ENCODE measurements at places on chromosomes 7 and 10.

- no peak for DNase-seq
Observed at GRCh38 chr10:36534471-36535002, 590.9 kb upstream of the ANKRD30A start.

DNA sequence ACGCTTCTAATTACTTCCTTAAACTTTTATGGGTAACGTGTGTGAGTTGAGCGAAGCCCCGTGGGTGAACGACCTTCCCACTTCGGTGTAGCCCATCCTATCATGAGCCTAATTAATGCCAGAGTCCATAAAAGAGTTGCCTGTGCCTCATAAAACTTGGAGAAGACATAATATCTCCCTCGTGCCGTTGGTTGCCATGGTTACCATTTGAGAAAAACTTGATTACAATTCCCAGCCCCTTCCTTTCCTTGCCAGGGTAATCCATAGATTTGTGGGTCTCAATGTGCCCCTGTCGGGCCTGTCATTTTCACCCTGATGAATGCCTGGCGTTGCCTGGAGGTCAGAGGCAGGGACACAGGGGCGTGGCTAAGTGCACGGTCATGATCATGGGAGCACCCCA is 127.1 kb downstream of the GLRX3 start:
- DNase-seq, result no peak

DNA sequence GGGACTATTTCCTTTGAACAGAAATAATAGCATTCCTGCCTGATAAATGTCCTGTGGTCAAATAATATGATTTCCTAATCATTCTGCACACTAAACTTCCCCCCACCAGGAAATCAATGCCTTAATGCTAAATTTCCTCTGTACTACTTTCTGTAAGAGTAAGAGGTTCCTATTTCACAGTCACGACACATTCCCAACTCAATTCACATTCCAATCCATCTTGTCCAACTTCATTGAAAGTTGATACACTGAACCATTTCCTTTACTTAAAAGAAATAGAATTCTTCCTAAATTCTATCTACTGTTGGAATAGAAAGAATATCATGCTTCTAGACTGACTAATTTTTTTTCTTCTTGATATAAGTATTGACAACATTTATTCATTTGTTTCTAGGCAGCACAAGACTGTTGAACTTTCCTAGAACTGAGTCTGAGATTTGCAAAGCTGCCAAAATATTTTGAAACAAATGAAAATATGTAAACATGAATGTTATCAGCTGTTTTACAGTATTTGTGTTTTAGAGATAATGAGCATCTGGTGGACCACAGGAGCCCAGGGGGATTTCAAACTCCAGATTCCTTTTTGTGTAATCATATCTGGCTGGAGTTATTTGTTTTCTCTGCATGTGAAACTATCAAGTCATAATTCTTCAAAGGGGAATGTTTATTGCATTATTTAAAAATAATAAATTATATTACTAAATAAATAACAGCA is 121.5 kb downstream of the TPST1 start:
- no peak for DNase-seq

DNA sequence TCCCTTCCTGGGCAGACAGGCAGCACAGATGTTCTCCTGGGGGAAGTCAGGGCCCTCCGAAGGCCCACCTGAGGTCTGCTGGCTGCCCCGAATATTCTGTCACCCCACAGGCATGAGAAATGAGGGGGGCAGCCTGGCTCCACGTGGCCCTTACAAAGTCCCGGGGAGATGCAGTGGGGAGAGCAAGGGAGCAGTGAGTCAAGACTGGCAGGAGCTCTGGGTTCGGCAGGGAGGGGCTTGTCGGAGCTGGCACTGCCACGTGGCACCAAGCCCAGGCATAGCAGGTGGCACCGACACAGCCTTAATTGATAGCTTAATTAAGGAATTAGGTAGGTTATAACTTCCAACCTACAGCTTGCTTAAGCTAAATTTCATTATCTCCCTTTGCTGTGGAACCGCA is 163.9 kb downstream of the USP6NL start:
- DNase-seq, result no peak

- DNase-seq, result no peak
Observed at GRCh38 chr10:129320340-129320739, 146.7 kb upstream of the MGMT start.

DNA sequence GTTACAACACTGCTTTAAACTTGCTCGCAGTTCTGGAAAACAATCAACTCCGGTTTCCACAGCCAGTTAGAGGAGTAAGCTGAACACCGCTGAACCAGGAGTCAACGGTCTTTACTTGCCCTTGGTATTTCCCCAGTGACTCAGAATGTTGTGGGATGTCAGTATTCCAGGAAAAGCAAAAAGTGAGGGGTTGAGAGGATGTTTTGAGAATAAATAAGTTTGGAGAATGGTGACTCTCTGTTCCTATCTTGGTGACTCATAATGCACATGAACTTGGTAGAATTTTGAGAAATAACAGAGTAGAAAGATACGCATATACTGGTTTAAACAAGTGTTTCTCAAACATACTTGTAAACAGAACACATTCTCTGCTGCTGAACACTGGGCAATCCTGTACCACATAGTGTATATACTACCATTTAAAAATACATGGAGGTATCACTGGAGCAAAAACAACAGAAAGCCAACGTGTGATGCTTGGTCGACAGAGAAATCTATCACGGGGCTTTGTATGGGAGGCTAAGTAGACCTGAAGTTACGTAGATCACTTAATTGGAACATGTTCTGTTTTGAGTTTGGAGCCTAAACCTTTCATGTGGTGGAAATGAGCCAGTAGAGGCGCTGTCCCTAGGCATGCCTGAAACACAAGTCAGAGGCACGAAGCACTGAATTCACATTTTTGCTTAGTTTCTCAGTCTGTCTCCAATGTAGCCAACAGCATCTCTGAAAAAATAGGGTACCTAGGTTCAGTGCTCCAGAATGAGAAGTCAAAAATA is 534.3 kb downstream of the PARD3 start:
- no peak for DNase-seq

GRCh38 chr10:54681136-54681535 is 119.9 kb downstream of the PCDH15 start:
- DNase-seq, result no peak

DNA sequence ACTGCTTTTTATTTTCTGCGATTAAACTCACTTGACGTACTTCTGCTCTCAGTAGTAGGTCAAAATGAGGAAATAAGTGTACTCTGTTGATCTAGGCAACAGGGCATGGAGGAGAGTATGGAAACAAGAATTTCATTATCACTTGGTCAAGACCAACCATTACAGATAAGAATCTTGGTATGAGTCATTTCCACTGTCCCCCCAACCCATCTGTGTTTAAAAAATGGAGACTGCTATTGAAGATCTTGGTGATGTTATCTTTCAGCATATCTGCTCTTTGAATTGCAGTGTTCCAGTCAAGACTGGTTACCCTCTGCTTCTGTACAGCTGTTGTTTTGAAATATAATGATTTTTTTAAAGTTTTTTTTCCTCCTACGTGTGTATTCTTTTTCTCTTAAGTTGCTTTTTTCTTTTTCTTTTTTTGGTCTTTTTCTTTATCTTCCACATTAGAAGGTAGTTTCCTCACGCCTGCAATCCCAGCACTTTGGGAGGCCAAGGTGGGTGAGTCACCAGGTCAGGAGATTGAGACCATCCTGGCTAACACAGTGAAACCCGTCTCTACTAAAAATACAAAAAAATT is 11.7 kb downstream of the STAM start:
- DNase-seq, result no peak

DNA sequence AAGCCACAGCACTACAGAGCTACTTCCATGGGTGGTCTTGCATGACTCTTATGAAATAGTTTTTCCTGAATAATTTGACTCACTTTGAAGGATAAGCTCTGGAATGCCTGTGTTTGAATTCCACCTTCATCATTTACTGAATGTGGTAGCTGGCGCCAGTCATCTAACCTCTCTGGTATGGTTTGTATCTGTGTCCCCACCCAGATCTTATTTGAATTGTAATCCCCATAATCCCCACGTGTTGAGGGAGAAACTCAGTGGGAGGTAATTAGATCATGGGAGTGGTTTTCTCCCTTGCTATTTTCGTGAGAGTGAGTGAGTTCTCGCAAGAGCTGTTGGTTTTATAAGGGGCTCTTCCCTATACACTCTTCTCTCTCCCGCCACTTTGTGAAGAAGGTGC is 11.2 kb upstream of the SLC13A1 start:
- no peak for DNase-seq

GRCh38 chr10:132608511-132609195 is 71.1 kb downstream of the INPP5A start:
- no peak for DNase-seq

DNA sequence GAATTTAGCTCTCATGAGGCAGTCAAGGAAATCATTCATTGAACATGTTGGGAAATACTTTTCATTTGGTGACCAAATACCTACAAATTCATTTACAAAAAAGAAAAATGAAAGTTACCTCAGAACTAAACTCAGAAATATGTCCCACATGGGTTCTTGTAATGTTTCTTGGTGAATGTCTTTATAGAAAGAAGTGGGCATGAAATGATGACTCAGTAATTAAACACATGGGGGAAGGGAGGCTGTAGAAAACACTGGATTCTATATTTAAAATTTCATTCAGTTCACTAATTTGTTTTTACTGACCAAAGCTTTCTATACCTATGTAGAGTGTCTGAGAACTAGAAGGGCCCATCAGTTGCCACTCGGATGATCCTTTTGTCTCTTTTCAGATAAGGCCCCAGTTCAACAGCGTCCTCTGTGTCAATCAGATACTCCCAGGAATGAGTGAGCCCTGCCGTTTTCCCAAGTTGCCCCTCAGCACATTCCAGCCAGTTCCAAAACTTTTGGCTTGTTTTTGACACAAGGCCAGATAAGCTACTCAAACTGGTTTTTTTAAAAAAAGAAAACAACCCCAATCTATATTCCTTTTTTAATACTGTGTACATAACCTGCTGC is 49.3 kb upstream of the AGBL3 start:
- DNase-seq, result no peak

DNA sequence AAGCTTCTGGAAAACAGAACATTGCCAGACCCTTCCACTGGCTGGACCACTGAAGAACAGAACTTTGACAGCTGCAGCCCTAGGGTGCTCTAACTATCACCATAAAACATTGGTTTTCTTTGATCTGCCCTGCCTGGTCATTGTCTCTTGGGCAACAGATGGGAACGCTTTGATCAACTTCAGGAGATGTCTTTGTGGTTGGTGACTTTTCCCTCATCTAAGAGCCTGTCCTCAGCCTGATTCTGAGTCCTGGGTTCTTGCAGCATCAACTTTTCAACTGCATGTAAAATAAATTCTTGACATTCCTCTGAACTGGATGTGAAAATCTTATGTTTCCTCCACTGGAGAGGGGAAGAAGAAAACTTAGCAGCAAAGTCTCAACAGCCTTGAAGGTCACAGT is 53.1 kb upstream of the ZNRF2 start:
- no peak for DNase-seq

- no peak for DNase-seq
Observed at GRCh38 chr10:83287374-83287773, 851.9 kb upstream of the GHITM start.

GRCh38 chr10:74859546-74859945 is 33.1 kb downstream of the KAT6B start:
- DNase-seq, result no peak

- no peak for DNase-seq
Observed at GRCh38 chr7:4747746-4748145, 27.7 kb upstream of the AP5Z1 start.

DNA sequence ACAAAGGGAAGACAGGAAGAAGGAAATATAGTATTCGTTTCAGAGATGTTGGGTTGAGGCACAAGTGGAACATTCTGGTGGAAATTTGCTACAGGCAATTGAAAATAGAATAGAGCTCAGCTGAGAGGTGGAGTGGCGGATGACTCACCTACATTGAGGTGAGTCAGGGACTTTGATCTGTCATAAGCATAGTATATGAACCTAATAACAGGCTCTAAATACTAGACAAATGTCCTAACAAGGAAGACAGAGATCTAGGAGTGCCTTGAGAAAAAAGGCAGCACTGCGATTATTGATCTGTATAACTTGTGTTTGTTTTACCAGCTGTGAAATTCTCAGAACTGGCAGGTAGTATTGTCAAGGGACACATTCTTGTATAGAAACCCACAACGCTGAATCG is 907 bp upstream of the IFRD1 start:
- no peak for DNase-seq

GRCh38 chr7:118111347-118111746 is 72.6 kb upstream of the LSM8 start:
- no peak for DNase-seq

DNA sequence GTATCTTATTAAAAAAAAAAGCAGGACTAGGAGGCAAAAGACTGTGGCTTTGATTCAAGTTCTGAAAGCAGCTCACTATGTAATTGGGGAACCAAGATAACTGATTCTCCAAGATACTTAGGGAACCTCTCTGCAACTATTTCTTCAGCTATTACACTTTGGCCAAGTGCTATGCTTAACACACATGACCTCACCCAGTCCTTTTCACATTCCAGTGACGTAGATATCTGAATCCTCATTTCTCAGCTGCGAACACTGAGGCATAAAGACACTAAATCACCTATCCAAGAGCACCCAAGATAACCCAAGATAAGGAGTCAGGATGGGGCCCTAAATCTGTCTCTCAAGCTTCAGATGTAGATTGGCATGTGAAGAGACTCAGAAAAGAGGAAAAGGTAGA is 133.6 kb downstream of the GLI3 start:
- no peak for DNase-seq

- DNase-seq, result no peak
Observed at GRCh38 chr10:99912041-99912440, 97.7 kb downstream of the DNMBP start.

GRCh38 chr7:48110868-48111267 is 21.8 kb downstream of the UPP1 start:
- no peak for DNase-seq

DNA sequence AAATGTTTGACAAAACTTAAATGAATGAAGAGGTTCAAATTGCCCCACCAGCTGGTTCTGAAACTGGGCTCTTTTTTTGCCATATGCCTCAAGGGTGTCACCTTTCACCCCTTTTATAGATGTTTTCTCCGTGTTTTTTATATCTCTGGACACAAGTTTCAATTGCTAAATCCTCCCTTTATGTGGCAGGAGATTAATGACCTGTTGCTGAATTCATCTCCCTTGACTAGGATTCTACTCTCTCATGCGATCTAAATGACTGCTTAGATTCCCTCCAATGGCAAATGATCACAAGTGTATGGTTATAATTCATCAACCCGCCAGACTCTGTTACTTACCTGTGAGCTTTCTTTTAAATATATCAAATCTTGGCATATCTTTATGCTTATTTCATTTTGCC is 677.0 kb upstream of the POT1 start:
- DNase-seq, result no peak

GRCh38 chr7:49483142-49483541 is 290.3 kb upstream of the VWC2 start:
- no peak for DNase-seq

GRCh38 chr10:110392868-110393740 is 88.4 kb upstream of the SMNDC1 start:
- no peak for DNase-seq

- no peak for DNase-seq
Observed at GRCh38 chr7:30671793-30672465, 10.3 kb downstream of the CRHR2 start.

- DNase-seq, result no peak
Observed at GRCh38 chr10:78455236-78455635, 421.6 kb downstream of the RPS24 start.

Measured in esophagus squamous epithelium (tissue), 5 donors.